ENCODE measurements at places on chromosomes 7 and 10.

- peak; percentile 3 for DNase-seq
Measured at GRCh38 chr7:115910541-115911164, 119.9 kb downstream of the TFEC start.

GRCh38 chr10:70354556-70354955, 27.9 kb downstream of the LRRC20 start:
- DNase-seq: no peak

GRCh38 chr10:33355274-33355673, 20.8 kb upstream of the NRP1 start:
- DNase-seq: no peak

GRCh38 chr10:129028451-129028850, 438.6 kb upstream of the MGMT start:
- no peak for DNase-seq

DNA sequence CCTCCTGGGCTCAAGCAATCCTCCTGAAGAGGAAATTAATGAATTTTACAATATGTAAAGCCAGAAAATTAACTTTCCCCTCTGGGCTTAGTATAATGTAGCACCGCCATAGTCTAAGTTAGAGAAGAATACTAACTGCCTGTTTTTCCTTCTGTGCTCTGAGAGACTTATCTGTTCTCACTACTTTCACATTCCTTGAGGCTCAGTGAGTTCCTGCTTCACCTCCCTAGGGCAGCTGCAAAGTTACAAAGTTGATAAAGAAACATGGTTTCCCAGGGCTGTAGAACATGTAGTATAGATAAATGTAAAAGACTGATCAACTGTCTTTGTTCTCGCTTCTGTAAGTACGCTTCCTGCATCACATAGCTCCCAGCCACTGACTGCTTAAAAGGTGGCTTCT, 16.0 kb upstream of the OLAH start:
- no peak for DNase-seq
